ENCODE measurements at places on chromosomes 7 and 10.
A peak's percentile ranks its signal among the peaks of the same experiment; 100 is the strongest.

GRCh38 chr7:44787041-44787440, 9.4 kb upstream of the PPIA start:
- DNase-seq: no peak

GRCh38 chr7:12161146-12161545, 49.9 kb upstream of the TMEM106B start:
- no peak for DNase-seq

DNA sequence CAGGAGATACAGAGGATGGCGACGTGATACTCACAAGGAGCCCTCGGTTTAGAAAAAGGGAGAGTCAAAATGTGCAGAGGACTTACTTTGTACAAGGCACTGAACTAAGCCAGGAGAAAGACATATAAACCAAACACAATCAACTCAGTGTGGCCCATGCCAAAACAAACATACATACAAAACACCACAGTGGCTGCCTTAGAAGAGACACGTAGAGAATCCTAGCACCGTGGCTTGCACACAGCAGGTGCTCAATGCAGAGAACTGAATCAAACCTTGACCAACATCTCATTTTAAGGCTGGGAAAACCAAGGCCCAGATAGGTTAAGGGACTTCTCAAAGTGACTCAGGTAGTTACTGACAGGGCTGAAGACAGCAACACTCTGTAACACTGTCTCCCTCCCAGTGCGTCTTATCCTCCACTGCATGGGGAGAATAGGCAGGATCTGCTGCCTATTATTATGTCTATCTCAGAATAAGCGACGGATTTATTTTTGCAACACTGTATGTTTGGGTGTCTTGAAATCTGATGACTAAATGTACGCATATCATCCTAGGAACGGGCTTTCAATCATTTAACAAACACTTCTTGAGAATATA, 11.0 kb downstream of the SORBS1 start:
- DNase-seq: no peak

GRCh38 chr7:19871102-19871501, 97.7 kb upstream of the TMEM196 start:
- DNase-seq: no peak

DNA sequence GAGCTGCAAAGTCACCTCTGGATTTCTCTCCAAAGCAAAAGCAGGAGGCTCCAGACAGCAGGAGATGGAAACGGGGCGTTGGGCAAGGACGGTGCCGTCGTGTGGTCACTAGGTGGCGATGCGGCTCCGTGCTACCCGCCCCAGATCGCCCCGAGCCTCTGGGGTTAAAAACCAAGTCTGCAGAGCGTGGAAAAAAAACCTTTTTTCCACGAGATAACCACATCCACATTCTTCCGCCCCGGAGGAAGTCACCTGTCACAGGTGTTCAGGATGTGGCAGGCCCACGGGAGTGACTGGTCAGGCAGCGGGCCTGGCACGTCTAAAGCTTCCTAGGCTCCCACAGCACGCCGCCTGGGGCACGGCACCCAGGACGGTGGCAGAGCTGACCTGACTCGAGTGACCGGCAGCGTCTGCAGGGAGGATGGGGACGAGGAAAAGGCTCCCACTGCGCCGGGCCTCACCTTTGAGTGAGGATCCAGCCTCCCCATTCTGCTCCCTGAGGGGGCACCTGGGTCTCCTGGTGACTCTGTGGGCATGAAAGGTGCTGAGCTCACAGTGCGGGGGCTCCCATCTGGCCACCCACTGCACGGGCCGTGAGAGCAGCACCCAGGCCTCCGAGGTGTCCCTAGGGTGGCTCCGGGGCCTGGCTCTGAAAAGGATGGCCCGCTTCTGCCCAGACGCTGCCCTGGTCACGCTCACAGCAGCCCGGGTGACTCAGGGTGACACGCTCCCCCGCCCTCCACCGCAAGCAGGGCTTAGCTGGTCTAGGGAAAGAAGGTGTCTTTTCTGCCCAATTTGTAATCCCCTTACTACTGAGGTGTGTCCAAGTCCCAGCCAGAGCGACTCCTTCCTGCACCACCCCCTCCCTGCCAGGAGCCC, 71.3 kb upstream of the TNRC18 start:
- peak; percentile 88 for DNase-seq

DNA sequence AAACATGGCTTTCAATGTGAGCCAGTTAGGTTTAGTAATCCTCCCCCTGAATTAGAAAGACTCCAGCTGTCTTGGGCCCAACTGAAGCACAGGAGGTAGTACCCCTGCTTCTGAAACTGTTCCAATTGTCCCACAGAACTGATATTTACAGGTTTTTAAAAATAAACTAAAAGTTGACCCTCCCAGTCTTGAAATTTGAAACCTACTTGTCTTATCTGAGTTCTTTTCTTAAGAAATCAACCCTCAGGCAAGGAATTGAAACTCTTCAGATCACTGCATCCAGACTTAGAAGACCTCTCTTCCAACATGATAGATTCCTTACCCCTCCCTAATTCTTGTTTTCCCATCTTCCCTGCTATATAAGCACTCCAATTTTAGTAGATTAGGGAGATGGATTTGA, 13.3 kb upstream of the ARHGAP21 start:
- no peak for DNase-seq

DNA sequence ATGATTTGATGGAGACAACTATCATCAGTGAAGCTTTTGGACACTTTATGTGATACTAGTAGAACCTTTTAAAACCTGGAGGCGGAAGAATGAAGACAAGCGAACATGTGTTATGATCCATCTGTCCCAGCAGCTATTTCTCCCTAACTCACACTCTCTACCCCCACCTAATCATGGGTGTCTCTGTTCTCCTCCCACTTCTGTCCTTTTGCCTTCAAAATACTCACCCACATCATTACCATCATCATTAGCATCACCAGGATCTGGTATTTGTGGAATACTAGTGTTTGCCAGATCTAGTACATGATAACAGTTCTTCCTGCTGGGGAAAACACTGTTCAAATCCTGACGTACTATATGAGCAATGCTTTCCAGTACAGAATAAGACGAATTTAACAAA, 287.7 kb downstream of the DOCK4 start:
- DNase-seq: no peak

GRCh38 chr10:55065185-55065584, 264.2 kb upstream of the PCDH15 start:
- DNase-seq: no peak

DNA sequence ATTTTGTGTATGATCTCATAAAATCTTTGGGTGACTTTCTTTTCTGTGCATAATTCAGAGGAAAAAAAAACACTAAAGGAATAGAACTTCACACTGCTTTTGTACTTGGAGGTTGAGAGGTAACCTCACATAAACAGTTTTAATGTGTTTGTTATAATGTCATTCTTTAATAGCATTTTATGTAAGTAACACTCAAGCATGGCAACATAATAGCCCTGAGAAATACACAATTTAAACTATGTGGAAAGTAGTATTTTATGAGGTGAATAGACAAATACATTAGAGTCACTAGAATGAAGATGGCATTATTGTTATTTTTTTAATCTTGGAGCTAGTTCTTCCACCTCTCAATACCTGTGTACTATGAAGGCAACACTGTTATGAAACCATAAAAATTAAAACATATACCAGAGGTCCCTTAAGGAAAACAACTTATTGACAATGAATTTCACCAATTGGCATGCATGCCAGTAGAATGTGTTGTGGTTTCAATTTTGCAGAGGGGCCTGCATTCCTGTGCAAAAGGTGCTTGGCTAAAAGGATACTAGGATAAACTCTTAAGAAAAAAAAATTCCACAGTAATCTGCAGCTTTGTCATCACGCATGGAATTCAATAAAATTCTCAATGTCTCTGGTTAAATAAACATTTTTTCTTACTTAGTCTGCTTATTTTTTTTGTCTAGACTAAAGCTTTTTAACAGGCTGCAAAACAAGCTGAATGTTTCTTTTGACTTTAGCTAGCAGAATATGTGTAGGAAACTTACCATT, 102.5 kb downstream of the CD36 start:
- no peak for DNase-seq

GRCh38 chr10:92183199-92183598, 107.7 kb downstream of the CPEB3 start:
- no peak for DNase-seq

DNA sequence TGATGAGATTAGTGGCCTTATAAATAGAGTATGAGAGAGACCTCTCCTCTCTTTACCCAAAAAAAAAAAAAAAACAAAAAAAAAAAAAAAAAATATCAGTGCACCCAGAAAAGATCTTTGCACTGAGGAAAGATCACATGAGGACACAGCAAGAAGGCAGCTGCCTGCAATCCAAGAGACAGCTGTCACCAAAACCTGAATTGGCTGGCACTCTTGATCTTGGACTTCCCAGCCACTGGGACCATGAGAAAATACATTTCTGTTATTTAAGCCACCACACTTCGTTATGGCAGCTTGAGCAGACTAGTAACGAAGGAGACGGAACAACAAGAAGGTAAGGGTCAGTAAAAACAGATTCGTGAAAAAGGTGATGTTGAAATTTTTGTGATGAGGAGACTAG, 47.0 kb downstream of the TMEM106B start:
- DNase-seq: no peak

DNA sequence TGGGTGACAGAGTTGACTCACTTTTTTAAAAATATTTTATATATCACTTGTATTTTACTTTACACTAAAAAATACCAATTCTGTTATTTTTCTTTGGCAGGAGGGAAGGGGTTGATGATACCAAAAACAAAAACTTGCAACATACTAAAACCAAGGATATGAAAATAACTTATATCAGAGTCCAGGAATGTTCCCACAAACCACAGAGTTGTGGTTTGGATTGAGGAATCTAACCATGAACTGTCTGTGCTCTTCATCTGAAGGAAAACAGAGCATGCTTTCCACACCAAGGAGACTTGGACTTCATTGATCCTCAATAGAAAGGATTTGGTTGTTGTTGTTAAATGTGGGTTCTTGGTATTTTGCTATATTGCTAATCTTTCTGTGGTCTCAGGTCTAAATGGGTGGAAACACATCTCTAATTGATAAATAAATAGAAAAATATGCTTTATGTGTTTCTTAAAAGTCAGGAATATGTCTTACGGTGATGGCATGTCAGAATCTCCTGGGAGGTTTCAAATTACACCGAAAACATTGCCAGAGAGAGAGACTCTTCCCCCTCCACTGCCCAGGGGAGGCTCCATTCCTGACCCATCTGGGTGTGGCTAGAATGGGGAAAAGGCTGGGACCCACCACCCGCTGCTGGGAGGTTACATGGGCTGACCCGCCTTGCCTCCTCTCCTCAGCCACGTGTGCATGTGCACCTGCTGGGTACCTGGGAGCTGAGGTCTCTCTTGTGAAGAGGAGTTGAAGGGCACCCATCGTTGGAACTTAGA, 46.9 kb upstream of the STK17A start:
- no peak for DNase-seq

DNA sequence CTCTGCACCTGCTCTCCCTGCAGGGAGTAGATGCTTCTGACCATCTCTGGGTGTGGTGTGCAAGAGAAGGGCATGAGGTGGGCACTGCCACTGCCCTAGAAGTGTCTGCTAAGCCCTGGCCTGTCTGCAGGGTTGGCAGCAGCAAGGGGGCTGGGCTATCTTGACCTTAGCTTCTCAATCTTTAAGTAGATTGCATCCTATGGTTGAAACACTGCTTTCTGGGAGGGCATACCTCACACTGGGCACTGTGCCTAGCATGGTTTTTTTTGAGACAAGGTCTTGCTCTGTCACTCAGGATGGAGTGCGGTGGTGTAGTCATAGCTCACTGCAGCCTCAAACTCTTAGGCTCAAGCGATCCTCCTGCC, 54.9 kb downstream of the CLIP2 start:
- no peak for DNase-seq

- DNase-seq: no peak
Measured at GRCh38 chr10:79923669-79924068, 25.2 kb downstream of the SFTPD start.

DNA sequence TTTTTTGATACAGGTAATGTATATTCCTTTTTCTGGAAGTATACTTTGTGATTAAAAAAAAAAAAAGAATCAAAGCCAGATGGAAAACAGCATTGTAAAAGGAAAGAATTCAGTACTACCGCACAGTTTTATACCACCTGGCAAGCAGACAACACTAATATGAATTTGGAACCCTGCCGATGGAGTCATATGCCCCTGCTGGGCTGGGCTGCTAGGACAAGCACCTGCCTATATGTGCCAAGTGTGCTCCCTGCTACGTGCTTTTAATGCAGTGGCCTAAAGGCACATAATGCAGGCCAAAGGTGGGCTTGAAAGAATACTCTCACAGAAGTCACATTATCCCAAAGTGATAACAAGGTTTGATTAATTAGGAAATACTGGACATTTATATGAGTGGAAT, 29.8 kb upstream of the WAC start:
- DNase-seq: no peak

GRCh38 chr10:6843894-6844650, 264.0 kb upstream of the PRKCQ start:
- DNase-seq: no peak

DNA sequence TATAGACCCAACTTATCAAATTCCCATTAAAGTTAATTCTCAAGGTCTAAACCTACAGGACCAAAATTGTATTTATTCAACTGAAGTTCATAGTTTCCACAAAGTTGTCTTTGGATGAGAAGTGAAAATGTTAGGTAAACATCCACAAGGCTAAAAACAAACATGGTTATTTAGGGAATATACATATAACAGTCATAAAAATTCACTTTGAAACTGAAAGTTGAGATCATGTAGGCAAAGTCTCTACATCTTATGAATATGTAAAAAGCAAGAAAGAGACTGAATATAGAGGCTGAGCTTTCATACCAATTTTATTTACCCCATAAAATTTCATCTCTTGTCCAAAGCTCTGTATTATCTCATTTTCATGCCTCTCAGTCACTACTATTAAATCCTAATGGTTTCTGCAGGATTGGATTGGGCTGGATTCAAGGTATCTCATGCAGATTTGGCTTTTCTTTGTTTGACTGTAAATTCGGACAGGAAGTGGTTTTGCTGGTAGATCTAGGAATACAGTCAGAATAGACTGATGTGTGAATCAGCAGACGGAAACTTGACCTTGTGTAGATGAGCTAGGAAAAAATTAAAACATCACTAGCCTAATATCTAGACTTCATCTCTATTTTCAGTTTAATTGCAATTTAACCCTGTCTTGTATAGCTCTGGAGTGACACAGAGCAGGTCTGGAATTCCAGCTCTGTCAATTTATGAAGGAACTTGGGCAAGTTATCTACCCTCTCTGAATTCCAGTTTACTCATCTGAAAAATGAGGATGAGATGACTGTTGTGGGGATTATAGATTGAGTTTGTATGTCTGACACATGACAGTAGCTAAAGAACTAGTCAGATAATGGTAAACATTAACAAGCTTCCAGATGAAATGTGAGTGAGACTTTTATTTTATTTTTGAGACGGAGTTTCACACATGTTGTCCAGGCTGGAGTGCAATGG, 27.3 kb upstream of the SKAP2 start:
- DNase-seq: no peak

GRCh38 chr7:16774986-16775385, 21.4 kb downstream of the TSPAN13 start:
- DNase-seq: no peak

GRCh38 chr7:75961218-75961617, 33.2 kb downstream of the TMEM120A start:
- DNase-seq: no peak

GRCh38 chr7:23653942-23654341, 26.1 kb upstream of the FAM221A start:
- DNase-seq: no peak

- no peak for DNase-seq
Measured at GRCh38 chr7:33604056-33604455, 301.3 kb upstream of the BMPER start.

- DNase-seq: no peak
Measured at GRCh38 chr7:125098377-125098970, 168.8 kb upstream of the POT1 start.

All from right forelimb (tissue), 1 donor.